Naive thymus-derived CD4-positive, alpha-beta T cell (primary cell): ENCODE measurements at places on chromosomes 16 and 17. TPM values are rescaled to one million over a fixed set of nuclear protein-coding genes. Genes with fewer than 3 reads are reported as not detected.

GRCh38 chr17:40915721-40916256, 21.7 kb downstream of the KRT23 start:
- no peak for DNase-seq

DNA sequence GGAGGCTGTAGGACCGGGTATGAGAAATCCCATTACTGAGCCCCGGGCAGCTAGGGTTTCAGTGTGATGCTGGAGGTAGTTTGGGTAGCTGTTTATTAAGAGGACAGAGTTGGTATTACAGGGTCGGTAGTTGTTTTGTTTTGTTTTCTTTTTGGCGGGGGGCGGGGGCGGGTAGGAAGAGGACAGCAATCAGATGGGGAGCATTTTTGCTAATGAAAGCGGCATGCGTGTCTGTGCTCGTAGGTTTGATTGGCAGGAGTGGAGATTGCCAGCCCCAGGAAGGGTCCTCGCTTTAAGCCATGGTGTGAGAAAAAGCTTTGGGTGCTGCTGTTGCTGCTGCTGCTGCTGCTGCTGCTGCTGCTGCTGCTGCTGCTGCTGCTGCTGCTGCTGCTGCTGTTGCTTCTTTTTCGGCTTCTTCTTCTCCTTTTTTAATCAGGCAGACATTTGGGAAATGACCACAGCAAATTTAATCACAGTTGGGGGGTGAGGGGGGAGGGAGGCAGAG, 498.5 kb upstream of the ZFHX3 start:
- DNase-seq, result no peak

DNA sequence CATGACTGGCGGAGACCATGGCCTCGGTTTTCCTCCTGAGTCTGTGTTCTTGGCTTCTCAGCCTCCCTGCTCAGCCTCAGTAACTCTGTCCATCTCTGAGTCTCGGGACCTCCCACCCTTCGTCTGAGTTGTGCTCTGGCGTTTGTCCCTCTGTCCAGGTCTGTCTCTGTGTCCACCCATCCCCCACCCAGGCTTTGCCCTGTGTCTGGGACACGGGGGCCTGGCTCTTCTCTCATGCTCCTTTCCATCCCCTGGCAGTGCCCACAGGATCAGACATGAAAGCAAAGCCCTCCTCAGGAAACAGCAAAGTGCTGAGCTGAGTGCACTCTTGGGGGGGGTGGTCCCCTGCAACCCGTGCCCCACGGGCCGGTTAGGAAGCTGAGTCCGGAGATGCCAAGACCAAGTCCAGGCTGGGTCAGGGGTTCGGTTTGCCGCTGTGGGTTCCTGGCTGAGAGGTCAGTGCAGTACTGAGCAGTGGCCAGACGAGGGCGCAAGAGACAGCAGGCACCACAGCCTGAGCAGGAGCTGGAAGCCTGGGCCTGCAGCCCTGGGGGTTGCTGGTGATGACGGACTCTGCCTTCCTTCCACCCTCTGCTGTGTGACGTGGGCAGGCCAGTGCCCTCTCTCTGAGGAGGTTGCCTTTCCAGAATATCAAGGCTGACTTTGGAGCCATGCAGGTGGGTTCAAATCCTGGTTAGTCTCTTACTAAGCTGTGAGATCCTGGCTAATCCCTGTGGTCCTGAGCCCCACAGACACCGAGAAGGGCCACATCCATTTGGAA, 2.5 kb downstream of the P2RX1 start:
- DNase-seq, result peak; percentile 81

GRCh38 chr17:5047446-5047845, 12.2 kb upstream of the SLC52A1 start:
- no peak for DNase-seq

GRCh38 chr16:57128771-57129389, 36.5 kb downstream of the CPNE2 start:
- no peak for DNase-seq

DNA sequence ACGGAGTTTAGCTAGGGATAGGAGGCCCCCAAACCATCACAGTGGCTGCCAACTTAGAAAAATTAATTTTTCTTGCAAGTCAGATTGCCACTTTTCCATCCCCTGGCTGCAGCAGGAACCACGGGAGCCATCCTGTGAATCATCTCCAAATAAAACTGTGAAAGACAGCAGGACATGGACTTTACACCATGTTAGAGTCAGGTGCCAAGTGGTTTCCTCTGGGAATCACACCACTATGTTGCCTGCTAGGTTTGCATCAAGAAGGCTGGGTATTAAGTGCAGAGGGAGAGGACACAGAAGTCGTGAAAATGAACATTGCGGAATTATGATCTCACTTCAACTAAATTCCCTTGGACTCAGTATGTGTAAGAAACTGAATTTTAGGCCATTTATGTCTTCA, 471.3 kb upstream of the GOT2 start:
- no peak for DNase-seq

GRCh38 chr17:48749621-48750553, 21.3 kb upstream of the HOXB13 start:
- DNase-seq, result no peak

- DNase-seq, result no peak
Measured at GRCh38 chr17:70796757-70797156, 627.4 kb downstream of the KCNJ2 start.

GRCh38 chr17:80964859-80965580, 26.6 kb upstream of the CHMP6 start:
- DNase-seq, result no peak

DNA sequence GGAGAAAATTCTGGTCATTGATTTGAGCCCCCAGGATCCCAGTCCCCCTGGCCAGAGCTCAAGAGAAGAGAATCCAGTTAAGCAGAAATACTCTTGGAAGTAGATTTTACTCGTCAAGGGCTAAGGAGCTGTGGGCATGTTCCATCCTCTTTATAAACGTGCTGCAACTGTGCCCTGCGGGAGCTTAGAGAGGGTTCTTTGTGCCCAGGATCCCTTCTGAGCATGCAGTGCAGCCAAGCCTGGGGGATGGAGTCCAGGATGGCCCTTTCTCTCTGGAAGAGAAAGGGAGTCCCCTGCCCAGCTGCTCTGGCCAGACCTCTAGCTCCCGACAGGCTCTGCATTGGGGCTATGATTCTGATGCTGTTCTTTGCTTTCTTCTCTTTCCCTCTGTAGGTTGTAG, 9.5 kb upstream of the LGALS9 start:
- DNase-seq, result no peak

- DNase-seq, result no peak
Measured at GRCh38 chr16:59740858-59741257, 1006.7 kb upstream of the GOT2 start.

GRCh38 chr17:28610376-28610775, 3.6 kb downstream of the RSKR start:
- no peak for DNase-seq

Gene ZNF19
- polyA plus RNA-seq, result 1.7 TPM

Gene PPP1R27
- polyA plus RNA-seq, result 0.13 TPM

Gene CRYBA1
- polyA plus RNA-seq, result not detected

Gene MKS1
- 13.5 TPM for polyA plus RNA-seq
